ENCODE measurements at places on chromosomes 11 and 22. TPM values are rescaled to one million over a fixed set of nuclear protein-coding genes. Genes with fewer than 3 reads are reported as not detected.

DNA sequence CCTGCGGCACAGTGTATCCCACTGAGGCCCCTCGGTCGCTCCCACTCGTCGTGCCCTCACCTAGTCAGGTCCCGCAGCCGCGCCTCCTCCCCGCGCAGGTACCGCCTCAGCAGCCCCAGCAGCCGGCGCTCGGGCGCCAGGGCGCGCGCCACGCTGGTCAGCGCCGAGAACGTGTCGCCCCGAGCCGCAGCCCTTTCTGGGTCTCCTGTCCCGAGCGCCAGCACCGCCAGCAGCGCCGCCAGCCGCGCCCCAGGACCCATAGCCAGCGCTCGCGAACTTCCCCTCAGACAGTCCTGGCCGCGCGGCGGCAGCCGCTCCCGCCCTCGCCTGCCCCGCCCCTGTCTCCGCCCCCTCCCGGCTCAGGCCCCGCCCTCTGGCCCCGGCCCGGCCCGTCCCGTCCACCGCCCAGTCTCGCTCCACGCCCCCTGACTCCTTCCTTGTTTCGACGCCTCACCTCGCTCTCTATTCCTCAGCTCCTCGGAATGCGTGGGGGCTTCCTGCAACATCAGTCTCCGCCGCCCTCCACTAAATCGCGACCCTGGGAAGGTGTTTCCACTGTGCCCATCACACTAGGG, at the start of gene P4HA3:
Gene P4HA3 (minus strand): TSS at position 289 of the 575 bp plus-strand sequence. CDS start 29 bp downstream, at position 260.
- DNase-seq: peak; percentile 91

Gene RIMBP3B
- total RNA-seq: 0.66 TPM

Gene PPP2R5B
- 36.8 TPM for total RNA-seq

- peak; percentile 76 for DNase-seq
These were observed 8.0 kb downstream of the CCND1 start for GRCh38 chr11:69648679-69649575.

Gene UPK3A
- total RNA-seq: not detected

DNA sequence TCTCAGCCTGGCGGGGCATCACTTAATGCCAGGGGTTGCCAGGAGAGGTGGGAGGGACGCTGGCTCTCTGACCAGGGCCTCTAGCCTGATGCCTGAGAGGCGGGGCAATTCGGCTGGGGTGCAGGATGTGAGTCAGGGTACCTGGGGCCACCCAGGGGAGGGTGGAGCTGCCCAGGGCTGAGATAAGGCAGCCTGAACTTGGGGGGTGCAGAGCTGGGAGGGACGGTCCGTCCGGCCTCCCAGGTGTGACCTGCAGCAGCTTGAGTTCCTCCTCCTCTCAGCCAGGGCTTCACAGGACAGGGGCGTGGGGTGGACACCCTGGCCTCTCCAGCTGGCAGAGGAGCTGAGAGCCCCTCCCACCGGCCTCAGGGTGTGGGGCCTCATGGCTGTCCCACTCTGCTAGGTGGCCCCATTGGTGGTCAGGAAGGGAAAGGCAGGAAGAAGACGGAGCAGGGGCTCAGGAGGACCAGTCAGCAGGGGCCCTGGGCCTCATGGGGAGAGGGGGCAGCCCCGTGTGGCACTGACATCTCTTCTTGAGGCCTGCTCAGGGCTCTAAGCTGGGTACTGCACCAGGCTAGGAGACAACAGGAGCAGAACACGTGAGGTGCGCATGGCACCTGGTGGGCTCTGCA, 942 bp upstream of the RPS6KA4 start:
- peak; percentile 64 for DNase-seq

Gene BRD1
- 26.7 TPM for total RNA-seq

Gene IGLL1
- total RNA-seq: not detected

Gene YAP1
- 215 TPM for total RNA-seq
